CD4-positive, alpha-beta T cell treated with Interleukin-4 for 4 hours (primary cell): ENCODE measurements at places on chromosomes 5 and 9.

DNA sequence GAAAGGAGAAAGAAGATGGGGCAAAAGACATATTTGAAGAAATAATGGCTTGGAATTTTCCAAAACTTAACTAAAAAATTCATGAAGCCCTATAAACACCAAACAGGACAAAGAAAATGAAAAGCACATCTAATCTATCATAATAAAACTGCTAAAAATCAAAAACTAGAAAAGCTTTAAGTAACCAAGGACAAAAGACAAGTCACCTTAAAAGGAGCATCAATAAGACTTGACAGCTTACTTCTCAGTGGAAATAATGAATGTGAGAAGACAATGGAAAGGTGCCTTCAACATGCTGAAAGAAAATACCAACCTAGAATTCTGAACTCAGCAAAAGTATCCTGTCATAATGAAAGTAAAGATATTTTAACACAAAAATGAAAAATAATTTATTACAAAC is 27.0 kb downstream of the GTF3C4 start:
- DNase-seq, result no peak

GRCh38 chr5:56962286-56962685 is 10.4 kb upstream of the MIER3 start:
- no peak for DNase-seq

GRCh38 chr9:123571240-123571639 is 215.2 kb downstream of the CRB2 start:
- DNase-seq, result no peak

DNA sequence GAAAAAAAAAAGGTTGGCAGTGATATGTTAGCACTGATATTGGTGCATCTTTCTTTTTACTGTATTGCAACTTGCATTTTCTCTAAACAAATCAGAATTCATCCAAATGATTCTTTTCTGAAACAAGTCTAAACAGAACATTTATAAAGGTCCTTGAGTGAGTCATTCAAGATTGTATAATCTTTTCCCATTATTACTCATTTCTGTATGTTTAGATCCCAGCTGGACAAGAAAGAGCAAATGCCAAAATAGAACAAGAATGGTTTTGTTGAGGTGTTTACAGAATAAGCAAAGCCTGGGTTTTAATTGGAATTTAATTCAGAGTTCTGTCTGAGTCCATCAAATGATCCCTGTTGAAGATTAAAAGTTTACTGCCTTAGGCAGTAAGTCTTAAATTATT is 112.3 kb downstream of the VCAN start:
- DNase-seq, result no peak

DNA sequence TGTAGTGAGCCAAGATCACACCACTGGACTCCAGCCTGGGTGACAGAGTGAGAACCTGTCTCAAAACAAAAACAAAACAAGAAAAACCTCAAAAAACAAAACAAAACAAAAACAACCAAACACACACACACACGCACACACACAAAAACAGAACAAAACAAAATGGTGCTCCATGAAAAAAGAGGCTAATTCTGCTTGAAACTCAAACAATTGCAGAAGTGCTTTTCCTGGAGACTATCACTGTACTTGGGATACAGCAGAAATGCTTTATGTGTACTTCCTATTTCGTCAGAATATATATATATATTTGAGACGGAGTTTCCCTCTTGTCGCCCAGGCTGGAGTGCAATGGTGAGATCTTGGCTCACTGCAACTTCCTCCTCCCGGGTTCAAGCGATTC is 49.9 kb upstream of the HSPA9 start:
- DNase-seq, result no peak

DNA sequence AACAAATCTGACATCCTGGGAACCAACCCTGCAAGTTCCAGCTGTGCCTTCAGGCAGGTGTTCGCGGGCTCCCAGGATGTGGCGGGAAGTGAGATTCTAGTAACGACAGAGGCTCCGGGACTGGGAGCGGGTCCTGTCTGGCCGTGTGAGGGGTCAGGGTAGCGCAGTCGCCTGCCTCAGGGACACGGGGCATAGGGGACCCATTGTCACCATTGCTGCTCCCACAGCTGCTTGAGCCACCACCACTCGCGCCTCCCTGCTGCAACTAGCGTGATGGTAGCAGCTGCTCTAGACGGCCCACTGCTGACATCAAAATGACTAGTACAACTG is 468.5 kb downstream of the CDH9 start:
- no peak for DNase-seq

- no peak for DNase-seq
Observed at GRCh38 chr9:81989700-81990099, 1.1 kb downstream of the SPATA31D1 start.

DNA sequence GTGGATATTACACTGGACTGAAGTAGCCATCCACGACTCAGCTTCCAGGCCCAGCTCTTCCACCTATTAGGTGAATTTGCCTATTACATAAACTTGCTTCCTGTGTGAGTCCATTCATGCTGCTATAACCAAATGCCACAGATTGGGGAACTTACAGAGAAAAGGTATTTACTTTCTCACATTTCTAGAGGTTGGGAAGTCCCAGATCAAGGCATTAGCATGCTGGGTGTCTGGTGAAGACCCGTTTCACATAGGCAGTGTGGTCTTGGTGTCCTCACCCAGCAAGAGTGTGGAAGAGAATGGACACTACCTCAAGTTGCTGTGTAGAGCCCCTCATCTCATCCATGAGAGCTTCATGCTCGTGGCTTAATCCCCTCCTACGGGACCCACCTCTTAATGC is 282.6 kb downstream of the IRX1 start:
- DNase-seq, result no peak

DNA sequence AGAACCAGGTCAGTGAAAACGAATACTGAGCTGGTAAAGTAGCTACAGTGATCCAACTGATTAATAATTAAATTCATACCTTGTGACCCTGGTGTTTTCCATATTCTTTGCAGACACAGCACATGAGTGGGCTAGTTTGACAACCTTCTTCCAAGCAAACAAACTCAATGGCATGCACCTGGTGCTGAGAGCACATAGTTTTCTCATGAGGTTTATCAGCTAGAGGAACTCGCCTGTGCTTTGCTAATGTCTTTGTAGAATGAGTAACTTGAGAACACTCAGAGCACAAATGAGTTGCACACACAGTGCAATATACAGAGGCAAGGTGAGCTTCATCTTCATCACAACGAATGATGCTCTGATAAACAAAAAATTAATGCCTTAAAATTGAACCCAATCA is 12.6 kb downstream of the TRIM23 start:
- DNase-seq, result no peak

DNA sequence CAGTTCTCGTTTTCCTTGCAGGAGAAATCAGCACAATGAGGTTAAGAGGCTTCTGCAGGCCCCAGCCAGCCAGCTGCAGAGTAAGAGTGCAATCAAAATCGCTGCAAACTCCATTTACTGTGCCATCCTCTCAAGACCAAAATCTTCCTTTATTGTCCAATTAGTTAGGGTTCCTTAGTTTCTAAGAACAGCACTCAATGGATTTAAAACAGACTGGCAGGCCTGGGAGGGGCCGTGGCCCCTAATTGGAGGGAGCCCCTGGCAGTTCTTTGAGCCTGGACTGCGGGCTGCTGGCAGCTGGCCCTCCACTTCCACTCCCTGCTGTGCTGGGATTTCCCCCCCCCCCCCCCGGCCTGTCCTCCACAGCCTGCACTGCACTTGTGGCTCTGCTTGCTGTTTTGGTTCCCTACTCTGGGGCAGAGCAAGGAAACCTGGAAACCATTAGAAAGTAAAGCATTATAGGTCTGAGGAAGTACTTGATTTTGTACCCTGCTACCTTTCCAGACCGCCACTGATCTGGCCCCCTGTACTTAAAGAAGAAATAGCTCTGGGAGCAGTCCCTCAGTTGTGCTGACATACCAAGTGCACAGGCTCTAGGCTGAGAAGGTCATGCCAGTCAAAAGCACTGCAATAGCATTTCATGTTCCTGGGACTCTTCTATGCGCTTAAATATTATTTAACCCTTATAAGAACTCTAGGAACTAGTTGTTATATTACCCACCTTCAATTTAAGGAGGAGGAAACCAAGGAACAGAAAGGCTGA is 129.0 kb downstream of the APBA1 start:
- no peak for DNase-seq

GRCh38 chr5:98193921-98194760 is 579.3 kb upstream of the RGMB start:
- no peak for DNase-seq

DNA sequence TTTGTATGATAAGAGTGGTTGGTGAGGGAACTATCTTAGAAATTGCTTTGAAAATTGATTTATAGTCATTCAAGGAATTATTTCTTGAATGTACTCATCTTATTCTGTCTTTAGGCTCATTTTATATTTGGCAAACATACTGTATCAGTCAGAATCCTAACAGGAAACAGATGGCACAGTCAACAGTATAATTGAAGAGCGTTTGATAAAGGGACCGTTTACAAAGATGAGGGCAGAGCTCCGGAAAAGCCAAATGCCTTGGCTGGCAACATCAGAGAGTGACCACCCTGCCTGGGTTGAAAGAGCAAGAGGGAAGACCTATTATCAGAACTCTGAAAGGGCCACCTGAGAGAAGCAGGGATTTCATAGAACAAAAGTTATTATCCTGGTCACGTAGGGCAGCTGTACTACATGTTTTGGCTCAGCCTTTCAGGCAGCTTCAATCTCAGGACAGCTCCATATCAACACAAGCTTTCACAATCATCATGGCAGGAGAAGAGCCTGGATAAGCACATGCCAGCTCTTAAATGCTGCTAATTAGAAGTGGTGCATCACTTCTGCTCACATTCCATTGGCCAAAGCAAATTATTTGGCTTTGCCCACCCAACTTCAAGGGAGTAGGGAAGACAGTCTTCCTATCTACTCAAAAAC is 47.2 kb upstream of the ARL15 start:
- no peak for DNase-seq

GRCh38 chr5:124796495-124796894 is 50.1 kb upstream of the ZNF608 start:
- DNase-seq, result no peak

DNA sequence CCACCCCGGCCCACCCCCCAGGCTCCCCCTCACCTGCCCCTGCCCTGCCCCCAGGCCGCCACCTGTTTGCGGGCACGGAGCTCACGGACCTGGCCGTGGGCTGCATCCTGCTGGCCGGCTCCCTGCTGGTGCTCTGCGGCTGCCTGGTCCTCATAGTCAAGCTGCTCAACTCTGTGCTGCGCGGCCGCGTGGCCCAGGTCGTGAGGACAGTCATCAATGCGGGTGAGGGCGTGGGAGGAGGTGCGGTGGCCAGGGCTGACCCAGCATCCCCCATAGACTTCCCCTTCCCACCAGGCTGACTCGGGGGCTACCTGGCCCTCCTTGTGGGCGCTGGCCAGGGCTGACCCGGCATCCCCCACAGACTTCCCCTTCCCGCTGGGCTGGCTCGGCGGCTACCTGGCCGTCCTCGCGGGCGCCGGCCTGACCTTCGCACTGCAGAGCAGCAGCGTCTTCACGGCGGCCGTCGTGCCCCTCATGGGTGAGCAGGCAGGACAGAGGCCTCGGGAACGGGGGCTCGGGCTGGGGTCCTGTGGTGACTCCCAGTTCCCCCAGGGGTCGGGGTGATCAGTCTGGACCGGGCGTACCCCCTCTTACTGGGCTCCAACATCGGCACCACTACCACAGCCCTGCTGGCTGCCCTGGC is 3.5 kb downstream of the SLC34A3 start:
- no peak for DNase-seq
